Right ventricle myocardium superior (tissue), 1 donor: ENCODE measurements at places on chromosomes 1 and 21. TPM values are rescaled to one million over a fixed set of nuclear protein-coding genes. Genes with fewer than 3 reads are reported as not detected.

The PLA2G2F gene
- total RNA-seq: not detected

- peak; percentile 99 for DNase-seq
Measured at GRCh38 chr1:2412395-2412772, at the start of gene PEX10. Gene PEX10 (minus strand): TSS chr1:2412564. CDS start chr1:2412502, 62 bp downstream.

The TNFAIP8L2 gene
- total RNA-seq: 1.5 TPM

GRCh38 chr1:42322577-42322976, 12.5 kb downstream of the FOXJ3 start:
- no peak for DNase-seq

DNA sequence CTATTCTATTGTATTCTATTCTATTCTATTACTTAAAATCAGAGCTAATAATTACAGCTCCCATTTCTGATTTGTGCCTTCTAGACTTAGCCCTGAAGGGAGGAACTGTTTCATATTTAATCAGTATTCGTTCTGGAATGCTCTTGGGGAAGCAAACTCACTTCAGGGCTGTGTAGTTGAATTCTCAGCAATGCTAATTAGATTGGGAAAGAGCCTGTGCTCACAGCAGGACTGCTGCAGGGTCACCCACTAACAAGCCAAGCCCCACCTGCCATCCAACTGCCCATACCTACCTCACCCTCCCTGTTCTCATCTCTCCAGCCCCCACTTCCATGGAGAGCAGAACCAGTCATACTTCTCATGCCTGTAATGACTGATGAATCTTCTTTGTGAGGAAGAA, 464.2 kb downstream of the PTPRU start:
- no peak for DNase-seq

- no peak for DNase-seq
Measured at GRCh38 chr1:77709727-77710126, 27.3 kb upstream of the ZZZ3 start.

The PTPN22 gene
- total RNA-seq: 0.35 TPM

The LCE2C gene
- not detected for total RNA-seq

- no peak for DNase-seq
Measured at GRCh38 chr1:218479436-218480115, 134.4 kb downstream of the TGFB2 start.

GRCh38 chr1:221858818-221859611, 117.1 kb upstream of the DUSP10 start:
- DNase-seq: no peak
